NCI-H2029 treated with DMSO at 0.1 percent for 48 hours (cell line): ENCODE measurements at places on chromosomes 13 and 19.
A peak's percentile ranks its signal among the peaks of the same experiment; 100 is the strongest.

DNA sequence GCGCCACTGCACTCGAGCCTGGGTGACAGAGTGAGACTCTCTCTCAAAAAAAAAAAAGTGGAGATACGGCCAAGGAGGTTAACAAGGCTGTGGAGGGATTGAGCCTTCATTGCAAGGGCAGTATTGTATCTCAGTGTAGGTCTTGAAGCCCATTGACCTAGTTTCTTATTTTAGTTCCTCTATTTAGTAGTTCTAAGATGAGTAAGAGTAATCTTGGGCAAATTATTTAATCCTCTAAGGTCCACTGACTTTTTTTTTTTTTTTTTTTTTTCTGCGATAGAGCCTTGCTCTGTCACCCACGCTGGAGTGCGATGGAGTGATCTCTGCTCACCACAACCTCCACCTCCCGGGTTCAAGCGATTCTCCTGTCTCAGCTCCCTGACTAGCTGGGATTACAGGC, 14.3 kb upstream of the ILF3 start:
- DNase-seq: no peak

GRCh38 chr13:42875475-42876269, 94.3 kb downstream of the FAM216B start:
- no peak for DNase-seq

GRCh38 chr13:31090961-31091624, 70.6 kb downstream of the HSPH1 start:
- DNase-seq: no peak

- DNase-seq: no peak
These were observed 18.3 kb downstream of the ZIC5 start for GRCh38 chr13:99953138-99953755.

DNA sequence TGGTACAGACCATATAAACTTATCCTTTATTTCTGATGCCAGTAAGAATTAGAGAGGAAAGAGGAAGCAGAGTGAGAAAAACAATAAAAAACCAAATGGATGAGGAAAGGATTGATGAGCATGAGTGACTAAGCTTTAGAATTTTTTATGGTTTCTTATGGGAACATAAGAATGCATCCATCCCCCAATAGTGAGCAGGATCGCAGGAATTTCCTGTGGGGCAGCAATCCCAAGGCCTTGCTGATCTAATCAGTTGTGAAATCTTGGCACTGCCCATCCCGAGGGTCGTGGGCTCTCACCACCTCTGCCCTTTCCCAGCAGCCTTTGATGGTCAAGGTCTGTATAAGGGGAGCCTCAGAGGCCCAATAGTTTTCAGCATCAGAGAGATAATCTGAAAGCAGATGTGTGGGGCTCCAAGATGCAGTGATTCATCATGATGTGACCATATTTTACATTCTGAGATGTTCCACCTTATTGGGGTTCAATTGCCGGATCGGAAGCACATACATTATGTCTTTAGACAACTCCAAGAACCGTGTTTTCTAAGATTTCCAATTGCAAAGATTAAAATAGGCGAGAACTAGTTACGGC, 222.1 kb downstream of the DNAJC15 start:
- no peak for DNase-seq

DNA sequence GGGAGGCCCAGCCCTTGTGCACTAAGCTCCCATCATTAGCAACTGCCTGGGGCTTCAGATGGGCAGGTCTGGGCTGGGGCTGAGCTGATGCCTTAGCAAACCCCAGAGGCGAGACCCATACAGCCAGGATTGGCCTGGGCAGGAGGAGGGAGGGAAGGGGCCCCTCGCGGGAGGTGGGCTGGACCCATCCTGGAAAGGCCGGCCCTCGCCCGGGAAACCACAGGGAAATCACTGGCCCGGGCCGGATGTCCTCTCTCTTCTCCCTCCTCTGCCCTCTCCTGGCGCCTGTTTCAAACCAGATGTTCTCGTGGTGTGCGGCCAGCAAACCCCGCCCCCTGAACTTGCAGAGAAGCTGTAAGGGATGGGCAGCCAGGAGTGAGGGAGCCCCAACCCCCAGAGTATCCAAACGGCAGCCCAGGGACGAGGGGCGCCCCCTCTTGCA, 43.1 kb downstream of the TMEM255B start:
- no peak for DNase-seq

- no peak for DNase-seq
These were observed 688 bp downstream of the ZNF225 start for GRCh38 chr19:44113784-44114390.

DNA sequence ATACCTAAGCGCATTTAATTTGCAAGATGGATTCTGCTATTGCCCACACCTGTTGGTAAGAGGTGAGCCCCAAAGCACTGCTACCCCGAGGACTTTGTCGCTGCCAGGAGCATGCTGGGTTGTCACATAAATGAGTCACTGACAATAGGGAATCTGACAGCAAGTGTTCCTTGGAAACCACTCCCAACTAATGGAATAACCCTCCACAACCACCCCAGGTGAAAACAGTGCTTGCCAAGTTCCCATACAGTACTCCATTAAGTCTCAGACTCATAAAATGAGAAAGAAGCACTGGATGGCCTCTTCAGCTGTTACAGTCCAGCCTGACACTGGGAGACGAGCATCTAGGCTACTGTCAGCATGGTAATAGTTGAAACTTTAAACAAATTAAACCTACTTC, 108.6 kb downstream of the EFNB2 start:
- DNase-seq: no peak

- DNase-seq: no peak
These were observed 275.3 kb downstream of the TEX29 start for GRCh38 chr13:111595791-111596190.

DNA sequence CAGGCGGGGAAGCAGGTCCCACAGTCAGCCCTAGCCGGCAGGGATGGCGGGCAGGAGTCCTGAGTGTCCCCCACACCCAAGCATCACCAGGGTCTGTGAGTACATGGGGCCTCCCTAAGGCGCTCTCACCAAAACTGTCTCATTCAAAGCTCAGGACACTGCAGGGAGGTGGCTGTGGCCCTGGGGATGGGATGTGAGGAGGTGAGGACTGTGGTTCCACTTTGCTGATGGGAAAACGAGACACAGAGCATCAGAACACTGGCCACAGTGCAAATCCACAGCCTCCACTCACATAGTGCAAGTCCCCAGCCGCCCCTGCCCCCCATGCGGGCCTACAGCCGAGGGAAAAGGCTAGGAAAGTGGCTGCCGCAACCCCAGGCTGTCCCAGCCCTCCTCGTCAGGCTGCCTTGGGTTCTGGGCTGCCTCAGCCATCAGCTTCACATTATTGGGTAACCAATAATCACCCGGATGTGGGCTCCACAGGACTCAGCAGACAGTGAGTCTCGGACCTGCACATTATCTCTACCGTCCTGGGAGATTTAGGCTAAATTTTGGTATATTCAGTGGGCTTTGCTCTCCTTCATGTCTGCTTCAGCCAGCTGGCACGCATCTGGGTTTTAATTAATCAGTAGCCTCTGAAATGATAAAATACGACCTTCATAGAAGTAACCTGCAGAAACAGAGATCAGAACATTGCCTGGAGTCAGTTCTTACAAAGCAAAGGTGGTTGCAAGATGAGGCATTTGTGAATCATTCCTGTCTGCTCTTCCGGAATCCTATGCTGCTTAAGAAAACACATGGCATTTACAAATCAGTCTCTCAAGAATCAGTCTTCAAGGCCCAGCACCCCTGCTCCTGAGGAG, 77.0 kb downstream of the SOX1 start:
- DNase-seq: no peak

- DNase-seq: no peak
These were observed at the start of gene MTUS2 for GRCh38 chr13:28820099-28821051. Gene MTUS2, plus strand, starts transcription at chr13:28820339.

GRCh38 chr19:42412227-42412626, 15.0 kb downstream of the LIPE start:
- no peak for DNase-seq

DNA sequence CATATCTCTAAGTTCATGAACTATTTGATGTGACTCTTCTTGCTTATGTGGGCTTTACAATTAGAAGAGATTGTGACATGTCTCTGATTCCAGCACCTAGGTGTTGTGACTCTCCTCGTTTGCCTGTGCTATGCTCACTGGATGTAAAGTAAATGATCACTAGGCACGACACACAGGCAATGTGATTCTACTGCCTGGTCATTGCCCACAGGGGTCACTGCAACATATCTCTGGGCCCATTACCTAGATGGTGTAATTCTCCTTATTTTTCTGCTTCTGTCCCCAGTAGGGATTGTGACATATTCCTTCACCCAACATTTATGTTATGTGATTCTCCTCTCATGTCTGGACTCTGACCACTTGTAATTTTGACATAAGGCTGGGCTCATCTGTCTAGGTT, 65.8 kb upstream of the ZNF91 start:
- DNase-seq: no peak

- peak; percentile 89 for DNase-seq
These were observed 10.6 kb downstream of the FZR1 start for GRCh38 chr19:3516675-3517207.

- DNase-seq: no peak
These were observed 20.4 kb downstream of the NOSIP start for GRCh38 chr19:49559928-49560327.

DNA sequence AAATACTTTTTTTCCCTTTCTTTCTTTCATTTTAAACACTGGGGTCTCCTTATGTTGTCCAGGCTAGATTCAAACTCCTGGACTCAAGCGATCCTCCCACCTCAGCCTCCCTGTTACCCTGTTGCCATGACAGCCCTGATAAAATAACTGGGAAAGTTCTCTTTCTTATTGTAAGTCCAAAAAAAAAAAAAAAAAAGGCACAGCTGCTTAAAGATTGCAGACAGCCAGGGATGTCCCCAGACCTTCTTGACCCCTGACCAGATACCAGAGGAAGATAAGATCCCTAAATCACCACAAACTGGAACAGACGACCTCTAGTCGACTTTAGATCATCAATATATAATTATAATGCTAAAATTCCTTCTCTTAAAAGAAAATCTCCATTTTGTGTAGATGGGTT, 1.1 kb upstream of the MVB12A start:
- DNase-seq: no peak

DNA sequence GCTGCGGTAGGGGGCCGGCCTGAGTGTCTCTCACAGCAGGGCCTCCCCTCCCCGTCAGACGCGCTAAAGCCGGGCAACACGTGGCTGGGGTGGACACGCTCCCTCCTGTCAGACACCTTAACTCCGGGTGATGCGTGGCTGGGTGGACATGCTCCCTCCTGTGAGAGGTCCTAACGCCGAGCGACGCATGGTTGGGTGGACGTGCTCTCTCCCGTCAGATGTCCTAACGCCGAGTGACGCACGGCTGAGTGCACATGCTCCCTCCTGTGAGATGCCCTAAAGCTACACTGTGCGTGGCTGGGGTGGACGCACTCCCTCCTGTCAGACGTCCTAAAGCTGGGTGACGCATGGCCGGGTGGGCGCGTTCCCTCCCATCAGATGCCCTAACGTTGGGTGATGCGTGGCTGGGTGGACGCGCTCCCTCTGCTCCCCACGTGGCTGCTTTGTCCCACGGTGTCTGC, 126.1 kb upstream of the MCF2L start:
- DNase-seq: no peak
